Activated naive CD4-positive, alpha-beta T cell treated with anti-CD3 and anti-CD28 coated beads for 36 hours (primary cell): ENCODE measurements at places on chromosomes 5 and 9.

- H3K27me3 ChIP-seq = no peaks in the 10 kb centered on the region
- H3K4me3 ChIP-seq = no peak overlapping the region
- H3K27ac ChIP-seq = no peak overlapping the region
- no peaks in the 10 kb centered on the region for H3K4me1 ChIP-seq
- DNase-seq = no peak
- H3K36me3 ChIP-seq = no peaks in the 10 kb centered on the region
Measured at GRCh38 chr9:16608906-16609305, 261.6 kb downstream of the BNC2 start.

GRCh38 chr5:2755681-2756171 lies 4.2 kb upstream of the IRX2 start:
- H3K36me3 ChIP-seq = peaks cover 1% of the 10 kb centered on the region
- H3K27ac ChIP-seq = no peak overlapping the region
- H3K4me1 ChIP-seq = peaks cover 27% of the 10 kb centered on the region
- H3K4me3 ChIP-seq = peak overlapping the region; percentile 37

GRCh38 chr9:84808416-84808815 lies 138.9 kb downstream of the NTRK2 start:
- H3K27ac ChIP-seq = no peak overlapping the region
- H3K4me1 ChIP-seq = no peaks in the 10 kb centered on the region
- H3K27me3 ChIP-seq = peaks cover 3% of the 10 kb centered on the region
- no peak for DNase-seq
- no peak overlapping the region for H3K4me3 ChIP-seq
- no peaks in the 10 kb centered on the region for H3K36me3 ChIP-seq

GRCh38 chr5:79829260-79829659 lies 139.6 kb downstream of the CMYA5 start:
- peaks cover 6% of the 10 kb centered on the region for H3K27me3 ChIP-seq
- peak; percentile 12 for DNase-seq
- H3K4me3 ChIP-seq = no peak overlapping the region
- no peaks in the 10 kb centered on the region for H3K36me3 ChIP-seq

- DNase-seq = peak; percentile 62
- H3K36me3 ChIP-seq = peaks cover 7% of the 10 kb centered on the region
- H3K27me3 ChIP-seq = no peaks in the 10 kb centered on the region
- H3K27ac ChIP-seq = peak overlapping the region; percentile 81
Measured at GRCh38 chr5:79236970-79237739, 1.2 kb downstream of the JMY start.

- no peak overlapping the region for H3K27ac ChIP-seq
- H3K4me1 ChIP-seq = no peaks in the 10 kb centered on the region
- no peaks in the 10 kb centered on the region for H3K36me3 ChIP-seq
- DNase-seq = no peak
- H3K27me3 ChIP-seq = no peaks in the 10 kb centered on the region
- H3K4me3 ChIP-seq = no peak overlapping the region
Measured at GRCh38 chr9:81256368-81256767, 433.0 kb downstream of the TLE1 start.

GRCh38 chr5:138946241-138946623 lies 71.1 kb upstream of the LRRTM2 start:
- no peak for DNase-seq
- peaks cover under 1% of the 10 kb centered on the region for H3K4me1 ChIP-seq
- no peaks in the 10 kb centered on the region for H3K27me3 ChIP-seq
- no peak overlapping the region for H3K4me3 ChIP-seq
- H3K36me3 ChIP-seq = peaks cover 7% of the 10 kb centered on the region

DNA sequence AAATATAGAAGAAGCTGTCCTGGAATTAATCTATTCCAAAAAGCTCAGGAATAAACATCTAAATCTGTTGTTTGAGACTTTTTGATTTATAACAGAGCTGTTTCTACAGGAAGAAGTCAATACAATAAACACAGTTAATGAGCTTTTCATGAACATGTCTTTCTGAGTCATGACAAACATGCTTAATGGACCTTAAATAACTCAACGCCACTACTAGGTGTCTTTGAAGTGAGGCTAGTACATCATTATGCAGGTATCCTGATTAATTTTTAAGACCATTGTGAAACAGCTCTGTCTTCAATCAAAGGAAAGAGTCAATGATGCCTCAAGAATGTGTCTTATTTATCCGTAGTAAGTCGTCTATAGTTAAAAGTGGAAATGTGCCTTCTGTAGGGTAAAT lies 131.6 kb downstream of the GABRB2 start:
- no peaks in the 10 kb centered on the region for H3K27me3 ChIP-seq
- no peak overlapping the region for H3K27ac ChIP-seq
- H3K4me3 ChIP-seq = no peak overlapping the region
- H3K36me3 ChIP-seq = no peaks in the 10 kb centered on the region
- H3K4me1 ChIP-seq = no peaks in the 10 kb centered on the region

GRCh38 chr9:87405677-87406542 lies 91.8 kb upstream of the DAPK1 start:
- H3K36me3 ChIP-seq = no peaks in the 10 kb centered on the region
- H3K27ac ChIP-seq = no peak overlapping the region
- no peak overlapping the region for H3K4me3 ChIP-seq
- H3K27me3 ChIP-seq = peaks cover 8% of the 10 kb centered on the region
- no peaks in the 10 kb centered on the region for H3K4me1 ChIP-seq
